ENCODE measurements at places on chromosomes 5 and 9.

GRCh38 chr5:81629986-81630385 is 120.9 kb downstream of the SSBP2 start:
- no peak for DNase-seq

- DNase-seq: peak; percentile 66
These were observed 8.2 kb downstream of the RPP25L start for GRCh38 chr9:34603610-34604231.

- no peak for DNase-seq
These were observed 22.7 kb upstream of the QSOX2 start for GRCh38 chr9:136268318-136268717.

DNA sequence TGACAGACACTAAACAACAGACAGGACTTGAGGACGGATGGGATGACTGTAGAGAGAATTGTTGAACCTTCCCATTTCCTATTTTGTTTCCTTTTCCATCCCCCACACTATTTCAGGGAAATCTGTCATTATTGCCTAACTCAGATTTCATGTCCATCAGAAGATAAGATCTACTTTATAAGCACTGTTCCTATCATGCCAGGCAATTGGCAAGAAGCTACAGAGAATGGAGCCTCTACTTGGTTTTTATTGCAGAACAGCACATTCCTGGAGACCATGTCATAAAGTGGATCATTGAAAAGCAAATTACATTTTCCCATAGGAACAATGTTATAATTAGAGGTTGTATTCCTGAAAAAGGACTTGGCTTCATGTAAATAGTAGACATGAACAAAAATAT is 173.7 kb upstream of the KIF2A start:
- DNase-seq: no peak

DNA sequence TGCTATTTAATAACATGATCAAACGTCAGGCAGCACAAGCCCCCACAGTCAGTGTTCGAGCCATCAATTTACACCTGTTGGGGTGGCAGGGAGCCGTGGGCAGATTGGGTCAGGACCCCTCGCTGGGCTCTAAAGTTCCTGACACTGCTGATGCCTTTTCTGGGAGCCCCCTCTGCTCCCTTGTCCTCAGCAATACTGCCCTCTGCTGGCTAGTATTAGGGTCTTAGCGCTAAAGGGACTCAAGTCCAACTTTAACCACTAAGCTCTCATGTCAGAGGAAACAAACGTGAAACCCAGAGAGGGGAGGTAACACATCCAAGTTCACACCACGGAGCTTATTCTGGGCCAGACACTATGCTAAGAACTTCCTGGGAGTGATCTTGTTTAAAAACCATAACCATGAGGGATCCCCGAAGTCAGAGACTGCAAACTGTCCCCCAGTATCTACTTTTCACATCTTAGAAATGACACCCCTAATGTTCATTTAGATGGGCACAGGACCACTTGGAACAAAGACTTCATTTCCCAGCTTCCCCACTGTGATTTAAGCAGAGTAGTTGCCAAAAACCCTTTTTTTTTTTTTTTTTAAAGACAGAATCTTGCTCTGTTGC is 20.4 kb downstream of the ANKS6 start:
- DNase-seq: no peak

DNA sequence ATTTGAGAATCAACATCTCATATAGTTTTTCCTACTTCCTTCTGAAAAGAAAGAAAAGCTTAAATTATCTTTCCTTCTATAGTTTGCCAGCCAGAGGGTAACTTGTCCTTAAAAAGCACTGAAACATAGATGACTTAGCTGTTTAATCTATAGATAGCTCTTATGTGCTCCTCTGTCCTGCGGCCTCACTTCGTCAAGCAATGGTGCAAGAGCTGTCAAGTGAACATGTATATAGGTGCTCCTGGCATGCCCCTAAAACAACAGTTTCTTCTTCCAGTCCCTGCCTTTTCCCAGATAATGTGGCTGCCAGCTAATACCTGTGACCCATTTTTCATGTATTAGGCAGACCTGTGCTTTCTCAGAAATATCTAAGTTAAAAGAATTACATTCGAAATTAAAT is 287.7 kb upstream of the EFNA5 start:
- DNase-seq: no peak

- DNase-seq: no peak
These were observed 481.6 kb downstream of the SPATA31A7 start for GRCh38 chr9:61671276-61671973.

DNA sequence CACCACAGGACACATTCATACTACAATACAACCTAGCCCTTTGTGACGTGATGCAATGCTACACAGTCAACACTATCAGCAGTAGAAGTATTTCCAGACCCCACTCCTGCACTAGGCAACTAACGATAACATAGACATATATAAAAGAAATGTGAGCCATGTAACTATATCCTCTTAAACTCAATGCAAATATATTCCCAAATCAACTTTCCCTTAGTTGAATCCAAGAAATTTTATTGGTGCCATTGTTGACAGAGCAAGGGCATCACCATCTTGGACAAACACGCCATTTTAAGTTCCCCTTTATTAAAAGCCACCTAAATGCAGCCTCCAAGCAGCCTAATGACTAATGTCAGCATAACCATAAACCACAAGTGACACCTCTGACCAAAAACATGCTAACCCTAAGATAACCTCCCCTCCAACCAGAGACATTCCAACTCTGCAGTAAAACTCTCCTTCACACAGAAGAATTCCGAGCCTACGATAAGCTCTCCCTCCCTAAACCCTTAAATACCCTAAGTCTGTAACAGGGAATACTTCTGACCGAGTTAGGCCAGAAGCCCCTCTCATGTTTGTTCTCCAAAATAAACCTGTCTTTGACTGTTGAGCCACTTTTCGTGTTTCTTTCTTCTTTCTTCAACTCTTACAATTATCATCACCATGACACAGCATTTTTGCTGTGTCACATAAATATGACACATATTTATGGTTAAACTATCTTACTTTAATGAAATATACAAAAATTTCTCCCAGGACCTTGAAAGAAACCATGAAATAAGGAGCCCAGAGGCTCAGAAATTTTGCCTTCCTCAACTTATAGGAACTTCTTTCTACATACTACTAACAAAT is 1497.8 kb downstream of the EFNA5 start:
- DNase-seq: no peak

- DNase-seq: no peak
These were observed 106.9 kb upstream of the ST8SIA4 start for GRCh38 chr5:101009758-101010519.

- DNase-seq: no peak
These were observed 58.5 kb upstream of the S1PR3 start for GRCh38 chr9:88932766-88933165.

DNA sequence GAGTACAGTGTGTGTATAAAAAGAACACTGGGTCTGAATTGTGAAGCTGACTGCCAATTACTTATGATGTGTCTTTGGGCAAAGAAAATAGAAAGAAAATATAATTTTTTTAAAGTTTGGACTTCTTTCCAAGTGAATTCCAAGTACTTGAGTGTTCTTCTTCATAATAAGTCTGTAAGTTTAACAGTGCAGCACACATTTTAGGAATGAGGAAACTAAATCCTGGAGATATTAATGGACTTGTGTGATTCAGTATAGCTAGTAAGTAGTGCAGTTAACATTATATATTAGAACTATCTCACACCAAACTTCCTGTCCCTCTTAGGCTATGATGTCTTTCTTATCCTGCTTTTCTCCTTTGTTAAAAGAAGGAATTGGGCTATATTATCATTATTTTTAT is 1953.8 kb downstream of the MAT2B start:
- no peak for DNase-seq

- no peak for DNase-seq
These were observed 56.4 kb upstream of the ISL1 start for GRCh38 chr5:51326844-51327243.
